Osteocyte (in vitro differentiated cells): ENCODE measurements at places on chromosomes 7 and 10. TPM values are rescaled to one million over a fixed set of nuclear protein-coding genes. Genes with fewer than 3 reads are reported as not detected.

GRCh38 chr10:13724484-13724883, 137.7 kb downstream of the PRPF18 start:
- DNase-seq = no peak

VKORC1L1 gene
- 23.1 and 23.6 TPM in 2 replicates for total RNA-seq

- no peak for DNase-seq
These were observed 13.4 kb upstream of the DNAAF5 start for GRCh38 chr7:713139-713457.

FKBP6 gene
- total RNA-seq = not detected in 2 replicates

GBX1 gene
- not detected in 2 replicates for total RNA-seq
